ENCODE measurements at places on chromosomes 6 and 20.

GRCh38 chr6:24093381-24093780 is 32.6 kb upstream of the NRSN1 start:
- DNase-seq = no peak

DNA sequence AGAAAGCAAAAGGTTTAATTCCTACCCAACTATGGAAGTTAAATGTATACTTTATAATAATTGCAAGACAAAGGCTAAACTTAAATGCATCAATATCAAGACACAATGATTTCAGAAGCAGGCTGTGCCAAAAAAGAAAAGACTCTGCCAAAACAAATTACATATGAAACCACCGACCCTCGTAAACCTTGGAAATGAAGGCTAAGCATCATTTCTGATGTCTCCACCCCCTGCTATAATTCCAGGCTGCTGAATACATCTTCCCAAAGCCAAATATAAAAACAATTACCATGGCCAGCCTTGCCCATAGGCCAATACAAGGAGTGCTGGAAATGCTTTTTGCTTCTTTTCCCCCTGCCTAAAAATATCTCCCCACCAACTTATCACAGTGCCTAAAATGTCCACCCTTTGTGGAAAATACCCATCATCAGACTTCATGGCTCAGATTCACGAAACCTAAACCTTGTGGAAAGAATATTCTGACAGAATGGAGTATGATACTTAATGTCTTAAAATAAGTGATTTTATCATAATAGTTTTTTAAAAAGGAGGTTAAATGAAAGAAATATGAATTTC is 37.4 kb downstream of the RCAN2 start:
- no peak for DNase-seq

GRCh38 chr6:137494988-137495702 is 951 bp upstream of the OLIG3 start:
- no peak for DNase-seq

DNA sequence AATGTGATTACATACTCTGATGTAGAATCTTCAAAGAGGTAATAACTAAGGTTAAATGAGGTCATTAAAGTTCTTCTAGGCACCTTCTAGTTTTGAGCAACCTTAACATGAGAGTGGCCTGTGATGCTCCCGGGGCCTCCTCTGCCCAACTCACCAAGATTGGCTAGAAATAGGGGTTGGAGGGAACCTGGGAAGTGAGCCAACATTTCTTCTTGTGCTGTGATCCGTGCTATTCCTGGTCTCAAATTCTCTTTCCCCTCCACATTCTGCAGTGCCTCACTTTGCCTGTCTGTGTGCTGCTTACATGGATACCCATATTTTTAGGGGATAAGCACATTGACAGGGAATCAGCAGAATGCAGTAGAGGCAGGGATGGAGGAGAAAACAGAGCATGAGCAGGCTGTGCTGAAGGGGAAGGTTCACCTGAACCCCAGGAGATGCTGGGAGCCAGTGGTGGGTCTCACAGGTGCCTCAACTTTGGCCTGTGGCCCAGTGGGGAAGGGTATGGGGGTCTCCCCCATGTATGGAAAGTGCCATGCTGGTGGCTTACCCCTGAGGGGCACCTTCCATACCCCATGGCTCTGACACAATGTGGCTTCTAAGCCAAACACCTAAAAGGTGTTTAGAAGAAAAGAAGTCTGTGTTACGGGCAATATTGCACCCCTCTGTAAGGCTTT is 164.7 kb upstream of the CHD6 start:
- DNase-seq = no peak

- no peak for DNase-seq
Measured at GRCh38 chr20:41230136-41230535, 87.4 kb downstream of the ZHX3 start.

- no peak for DNase-seq
Measured at GRCh38 chr20:33169176-33169794, 1.3 kb downstream of the BPIFA2 start.

DNA sequence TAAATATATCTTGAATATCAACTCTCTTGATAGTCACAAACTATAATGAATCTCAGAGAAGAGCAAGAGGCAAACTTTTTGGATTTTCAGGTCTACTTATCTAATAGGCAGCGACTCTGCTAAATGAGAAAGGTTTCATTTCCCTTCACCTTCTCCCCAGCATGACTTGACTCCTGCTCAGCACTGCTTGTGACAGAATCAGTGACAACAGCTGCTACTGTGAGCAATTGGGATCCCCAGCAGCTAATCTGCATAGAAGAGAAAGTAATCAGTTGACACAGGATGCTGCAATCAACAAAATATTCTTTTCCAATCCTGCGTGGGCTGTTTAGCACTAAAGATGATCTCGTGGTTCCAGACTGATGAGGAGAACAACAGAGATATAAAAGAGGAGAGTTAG is 205.5 kb downstream of the MMUT start:
- DNase-seq = no peak

DNA sequence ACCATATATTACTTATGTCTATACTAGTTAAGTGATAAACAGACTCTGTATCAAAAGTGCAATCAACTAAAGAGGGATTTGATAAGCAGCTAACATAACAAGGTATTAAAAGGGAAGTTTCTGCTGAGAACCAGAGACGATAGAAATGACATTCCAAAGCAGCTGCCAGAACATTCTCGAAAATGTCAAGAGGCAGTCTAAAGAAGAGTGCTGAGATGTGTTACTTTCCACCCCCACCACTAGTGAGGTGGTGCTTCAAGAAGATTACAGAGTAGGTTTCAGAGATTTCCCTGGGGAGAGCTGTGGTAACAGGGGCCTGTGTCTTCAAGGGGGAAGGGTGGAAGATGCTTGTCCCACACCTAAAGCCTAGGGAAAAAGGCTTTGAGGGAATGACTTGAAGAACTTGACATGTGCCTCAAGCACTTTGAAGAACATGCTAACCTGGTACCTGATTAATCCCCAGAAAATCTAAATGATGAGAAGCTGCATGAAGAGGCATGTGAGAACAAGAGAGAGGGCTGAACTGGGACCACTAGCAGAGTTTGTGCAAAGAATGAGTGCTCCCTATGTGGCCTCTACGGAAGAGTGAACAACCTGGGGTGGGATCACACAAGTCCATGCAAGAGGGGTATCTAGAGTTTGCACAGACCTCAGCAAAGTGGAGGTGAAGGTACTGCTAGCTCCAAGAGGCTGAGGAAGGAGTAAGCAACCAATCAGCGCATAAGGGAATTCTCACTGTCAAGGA is 5.0 kb downstream of the FAM184A start:
- no peak for DNase-seq

GRCh38 chr6:79971193-79971592 is 23.8 kb upstream of the ELOVL4 start:
- no peak for DNase-seq

DNA sequence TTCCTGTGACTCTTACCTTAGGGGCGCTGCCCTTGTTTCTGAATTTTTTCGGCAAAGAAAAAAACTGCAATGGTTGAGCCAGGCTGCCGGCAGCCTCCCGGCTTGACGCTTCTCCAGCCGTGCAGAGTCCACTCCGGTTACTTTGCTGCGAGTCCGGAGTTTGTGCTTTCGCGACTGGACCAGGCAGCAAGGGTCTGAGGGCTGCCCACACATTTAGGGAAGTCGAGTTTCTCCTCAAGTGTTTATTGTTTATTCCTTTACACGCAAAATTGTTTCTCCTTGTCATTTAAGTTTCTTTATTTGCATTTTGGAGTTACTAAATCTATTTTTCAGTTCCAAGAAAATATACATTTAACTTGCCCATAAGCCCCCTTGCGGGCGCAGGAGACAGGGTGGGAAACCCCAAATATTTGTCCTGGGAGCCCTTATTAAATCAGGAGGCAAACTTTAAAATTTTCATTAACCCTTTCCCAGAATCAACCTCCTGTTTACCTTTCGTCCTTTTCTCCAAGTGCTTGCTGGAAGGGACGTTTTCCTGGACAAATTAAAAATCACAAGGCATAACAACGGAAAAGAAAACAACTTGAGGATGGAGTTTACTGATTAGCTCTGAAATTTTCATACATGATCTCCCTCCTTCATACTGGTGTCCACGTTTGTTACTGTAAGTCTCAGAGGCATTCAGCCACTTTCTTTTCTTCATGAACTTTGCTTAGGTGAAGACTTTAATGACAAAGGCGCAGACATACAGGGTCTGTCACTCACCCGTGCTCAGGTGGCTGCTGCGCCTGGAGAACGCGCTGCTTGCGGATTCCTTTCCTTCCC is 1.7 kb upstream of the PDE10A start:
- DNase-seq = no peak

- no peak for DNase-seq
Measured at GRCh38 chr6:130009146-130009545, 9.2 kb upstream of the L3MBTL3 start.

- no peak for DNase-seq
Measured at GRCh38 chr6:8027965-8028651, 36.1 kb downstream of the BLOC1S5 start.

DNA sequence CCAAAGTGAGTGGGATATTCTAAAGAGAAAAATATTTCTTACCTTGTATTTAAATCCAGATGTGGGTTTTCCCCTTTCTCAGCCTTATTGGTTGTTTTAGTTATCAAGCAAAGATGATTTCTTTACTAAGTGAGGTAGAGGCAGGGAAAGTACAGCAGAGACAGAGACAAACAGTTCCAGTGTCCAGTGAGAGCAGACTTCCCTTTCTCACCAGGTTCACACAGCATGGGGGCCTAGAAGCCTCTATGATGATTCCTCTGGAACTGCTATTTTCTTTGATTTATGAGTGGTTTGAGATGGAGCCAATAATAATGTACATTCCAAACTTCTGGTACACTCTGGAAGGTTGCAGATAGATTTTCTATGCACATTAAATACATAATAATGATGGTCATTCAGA is 234.0 kb upstream of the MARCKS start:
- DNase-seq = no peak

DNA sequence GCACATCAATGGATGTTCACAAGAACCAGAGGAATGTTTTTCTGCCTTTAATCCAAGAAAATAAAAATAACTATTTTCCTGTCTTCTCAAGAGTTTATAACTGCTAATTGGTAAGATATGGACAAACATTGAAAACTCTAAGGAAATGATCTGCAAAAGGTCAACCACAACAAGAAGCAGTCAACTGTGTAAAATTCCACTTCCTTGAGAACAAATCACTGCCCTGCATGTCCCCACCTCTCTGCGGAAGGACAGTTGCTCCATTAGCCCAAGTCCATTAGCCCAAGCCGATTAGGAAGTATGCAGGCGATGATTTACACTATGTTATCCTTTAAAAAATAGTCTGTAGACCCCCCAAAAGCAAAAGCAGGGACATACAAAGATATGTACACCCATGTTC is 27.6 kb downstream of the SLC22A23 start:
- DNase-seq = no peak

DNA sequence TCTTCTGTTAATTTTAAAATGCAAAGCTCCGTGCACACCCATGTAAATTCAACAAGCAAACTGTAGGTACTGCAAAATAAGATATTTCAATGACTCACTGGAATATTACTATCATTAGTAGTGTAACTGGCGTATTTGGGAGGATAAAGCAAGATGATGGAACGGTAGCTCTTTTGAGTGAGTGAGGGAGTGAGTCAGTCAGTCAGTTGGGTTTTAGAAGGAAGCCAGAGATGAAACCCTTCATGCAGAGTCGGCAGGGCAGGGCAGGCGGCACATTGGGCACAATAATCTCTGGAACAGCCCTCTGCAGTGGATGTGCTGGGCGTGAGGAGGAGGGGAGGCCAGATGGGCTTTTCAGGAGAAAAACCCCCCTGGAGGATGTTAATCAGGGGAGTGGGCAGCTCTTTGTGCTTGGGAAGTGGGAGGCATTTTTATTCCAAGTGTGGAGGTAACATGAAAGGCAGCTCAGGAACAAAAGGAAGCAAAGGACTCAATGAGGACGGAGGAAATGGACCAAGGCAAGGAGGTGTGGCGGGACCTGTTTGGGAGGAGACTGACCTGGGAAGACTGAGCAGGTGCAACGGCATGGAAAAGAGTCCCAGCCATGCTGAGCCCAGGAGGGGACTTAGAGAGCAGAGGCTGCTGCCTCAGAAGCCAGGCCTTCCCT is 171.2 kb downstream of the ZDHHC14 start:
- no peak for DNase-seq

DNA sequence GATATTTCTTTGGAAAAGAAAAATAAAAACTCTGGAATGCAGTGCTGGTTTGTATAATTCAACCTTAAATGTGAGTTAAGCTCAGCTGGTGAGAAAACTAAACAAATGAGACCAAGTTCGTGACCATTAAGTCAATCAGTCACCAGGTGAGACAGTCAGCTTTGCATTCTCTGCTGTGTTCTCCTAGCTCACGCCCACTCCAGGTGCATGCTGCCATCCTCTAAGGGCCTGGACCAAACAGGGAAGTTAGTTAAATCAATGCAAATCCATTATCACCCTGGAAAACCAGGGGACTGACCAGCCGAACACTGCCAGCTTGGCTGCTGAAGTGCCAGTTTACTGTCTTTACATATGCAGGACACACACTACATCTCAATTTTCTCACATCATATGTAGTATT is 7.2 kb downstream of the TPBG start:
- no peak for DNase-seq

GRCh38 chr20:20466341-20466879 is 98.5 kb downstream of the INSM1 start:
- DNase-seq = peak; percentile 33

DNA sequence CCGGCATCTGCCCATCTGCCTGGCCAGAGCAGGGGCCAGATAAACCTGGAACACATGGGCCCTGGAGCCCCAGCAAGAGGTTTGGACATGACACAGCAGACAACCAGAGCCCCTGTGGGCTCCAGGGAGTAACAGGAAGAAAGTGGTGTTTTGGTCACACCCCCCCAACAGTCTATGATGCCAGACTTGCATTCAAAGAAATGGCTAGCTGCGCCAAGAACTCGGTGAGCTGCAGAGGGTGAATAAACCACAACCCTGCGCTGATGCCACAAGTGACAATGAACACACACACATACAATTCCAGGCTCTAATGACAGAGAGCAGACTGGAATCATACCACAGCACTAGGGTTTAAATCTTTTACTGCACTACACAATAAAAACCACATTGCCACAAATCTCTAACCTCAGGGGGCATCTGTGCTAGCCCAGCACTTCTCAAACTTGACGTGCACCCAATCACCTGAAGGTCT is 34.0 kb downstream of the TRERF1 start:
- DNase-seq = no peak

GRCh38 chr6:158539413-158539812 is 20.5 kb upstream of the TMEM181 start:
- DNase-seq = no peak

GRCh38 chr20:31570735-31571617 is 34.1 kb upstream of the ID1 start:
- DNase-seq = no peak

GRCh38 chr6:1028723-1029122 is 283.2 kb upstream of the FOXQ1 start:
- no peak for DNase-seq

- no peak for DNase-seq
Measured at GRCh38 chr20:50277460-50278376, 87.1 kb downstream of the CEBPB start.

- no peak for DNase-seq
Measured at GRCh38 chr6:106736502-106736901, 107.1 kb downstream of the QRSL1 start.

- DNase-seq = no peak
Measured at GRCh38 chr6:39209911-39210310, 19.4 kb downstream of the KCNK5 start.

GRCh38 chr20:32626859-32627636 is 41.9 kb upstream of the NOL4L start:
- DNase-seq = no peak
